Activated CD8-positive, alpha-beta T cell treated with anti-CD3 and anti-CD28 coated beads for 36 hours (primary cell): ENCODE measurements at places on chromosomes 1 and 21.
A peak's percentile ranks its signal among the peaks of the same experiment; 100 is the strongest.

DNA sequence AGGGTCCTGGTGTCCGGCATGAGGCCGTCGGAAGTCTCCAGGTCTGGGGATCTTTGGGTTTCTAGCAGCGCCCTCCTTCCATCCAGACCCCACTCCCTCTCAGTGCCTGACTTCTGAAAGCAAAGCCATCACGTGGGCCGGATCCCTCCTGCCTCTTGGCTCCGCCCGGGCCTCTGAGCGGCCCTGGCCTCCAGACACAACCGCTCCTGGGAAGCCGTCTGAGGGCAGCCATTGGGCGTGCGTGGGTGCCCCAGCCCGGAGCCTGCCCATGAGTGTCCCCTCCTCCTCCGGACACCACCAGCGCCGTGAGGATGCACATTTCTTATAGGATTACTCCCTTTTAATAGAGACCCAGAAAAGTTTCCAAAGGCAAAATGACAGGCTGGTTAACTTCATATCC is 137.0 kb upstream of the ARHGEF16 start:
- DNase-seq: no peak

- no peak for DNase-seq
These were observed 2.2 kb downstream of the ATP1A2 start for GRCh38 chr1:160117709-160118183.

DNA sequence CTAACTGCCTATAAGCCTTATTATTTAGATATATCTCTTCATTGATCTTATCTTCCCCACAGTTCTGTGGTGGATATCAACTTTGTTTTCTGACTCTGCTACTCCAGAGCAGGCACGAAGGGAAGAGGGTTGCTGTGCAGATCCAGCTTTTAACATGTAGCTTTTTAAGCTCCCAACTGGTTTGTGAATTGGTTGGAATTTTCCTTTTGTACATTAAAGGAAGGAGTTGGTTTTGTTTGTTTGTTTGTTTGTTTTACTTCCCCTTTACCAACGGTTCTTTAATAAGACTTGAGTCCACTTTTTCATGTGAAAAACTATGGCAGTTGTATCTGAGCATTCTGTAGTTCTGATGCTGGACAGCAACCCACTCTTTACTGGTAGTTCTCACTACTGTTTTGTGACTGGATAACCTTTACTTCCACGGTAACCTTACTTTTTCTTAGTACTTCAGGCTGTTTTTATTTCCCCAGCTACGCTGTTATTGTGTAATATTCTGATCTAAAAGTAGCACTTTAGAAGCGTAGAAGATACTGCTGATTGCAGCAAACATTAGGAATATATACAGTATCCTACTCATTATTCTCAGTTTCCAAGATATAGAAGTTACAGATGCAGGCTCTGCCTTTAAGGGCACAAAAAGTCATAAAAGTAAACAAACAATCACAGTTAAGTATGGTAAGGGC is 1.6 kb downstream of the GNPAT start:
- no peak for DNase-seq

GRCh38 chr1:179351281-179351680 is 14.5 kb upstream of the AXDND1 start:
- no peak for DNase-seq

DNA sequence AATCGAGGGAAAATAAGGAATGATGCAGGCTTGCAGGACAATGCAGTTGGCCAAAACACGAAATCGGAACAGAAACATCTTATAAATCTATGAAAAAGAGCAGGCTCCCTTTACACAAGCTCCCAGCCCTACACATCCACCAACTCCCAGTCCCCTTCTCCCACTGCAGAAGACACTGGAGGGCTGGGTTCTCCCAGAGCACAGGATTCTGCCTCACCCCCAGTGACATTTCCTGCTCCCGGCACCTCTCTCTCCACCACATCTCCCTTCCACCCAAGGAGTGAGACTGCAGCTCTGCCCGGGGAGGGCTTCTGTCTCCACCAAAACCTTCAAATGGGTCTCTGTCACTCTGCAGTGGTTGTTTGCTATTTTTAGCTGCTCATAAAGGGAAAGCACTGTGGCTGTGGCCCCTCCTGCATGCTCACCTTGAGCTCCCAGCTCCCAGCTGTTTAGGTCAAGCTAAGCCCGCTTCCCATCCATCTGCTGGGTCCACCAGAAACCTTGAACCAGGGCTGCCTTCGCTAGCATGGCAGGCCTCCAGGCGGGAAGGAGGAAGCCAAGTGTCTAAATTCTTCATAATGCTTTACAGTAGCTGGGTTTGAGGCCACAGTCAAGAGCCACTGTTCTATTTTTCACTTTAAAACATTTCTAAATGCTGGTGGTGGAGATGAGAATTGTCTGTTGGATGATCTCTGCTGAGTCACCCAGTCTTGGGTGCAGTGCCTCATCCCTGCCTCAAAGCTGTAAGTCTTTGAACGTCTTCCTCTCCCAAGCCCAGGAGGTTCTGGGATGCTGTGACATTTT is 3.3 kb upstream of the C2CD2 start:
- DNase-seq: no peak

GRCh38 chr1:162732094-162732493 is 58.4 kb upstream of the HSD17B7 start:
- DNase-seq: no peak

GRCh38 chr1:224736619-224737352 is 120.7 kb downstream of the CNIH3 start:
- DNase-seq: peak; percentile 20

DNA sequence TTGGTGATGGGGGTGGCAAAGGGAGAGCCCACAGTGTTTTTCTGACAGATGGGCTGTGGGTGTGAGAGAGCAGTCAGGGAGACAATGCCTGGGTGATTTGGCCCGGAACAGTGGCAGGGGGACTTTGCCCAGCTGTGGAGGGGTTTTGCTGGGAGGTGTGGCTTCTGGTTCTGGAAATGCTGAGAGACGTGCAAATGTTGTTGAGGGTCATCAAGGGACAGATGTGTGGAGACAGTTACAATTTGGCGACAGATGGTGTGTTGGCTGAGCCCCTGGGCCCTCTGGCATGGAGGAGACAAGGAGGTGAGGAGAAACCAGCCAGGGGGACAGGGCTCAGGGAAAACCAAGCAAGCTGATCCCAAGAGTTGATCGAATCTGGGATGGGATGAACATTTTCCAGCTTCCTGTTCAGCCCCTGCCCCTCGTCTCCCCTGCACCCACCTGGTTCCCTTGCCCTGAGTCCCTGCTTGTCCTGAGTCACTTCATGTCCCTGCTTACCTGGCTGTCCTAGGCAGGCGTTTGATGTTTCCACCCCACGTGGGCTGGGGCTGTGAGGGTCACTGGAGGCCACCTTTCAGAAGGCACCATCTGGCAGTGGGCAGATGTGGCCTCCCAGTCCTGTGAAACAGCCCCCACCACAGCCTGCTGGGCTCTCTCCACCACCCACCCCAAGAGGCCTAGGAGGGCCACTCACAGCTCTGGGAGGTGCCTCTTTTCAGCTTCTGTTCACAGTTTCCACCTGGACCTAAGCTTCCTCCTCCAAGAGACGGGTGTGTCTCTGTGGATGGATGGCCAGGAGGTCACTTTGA is 15.8 kb upstream of the ZNF678 start:
- DNase-seq: no peak

DNA sequence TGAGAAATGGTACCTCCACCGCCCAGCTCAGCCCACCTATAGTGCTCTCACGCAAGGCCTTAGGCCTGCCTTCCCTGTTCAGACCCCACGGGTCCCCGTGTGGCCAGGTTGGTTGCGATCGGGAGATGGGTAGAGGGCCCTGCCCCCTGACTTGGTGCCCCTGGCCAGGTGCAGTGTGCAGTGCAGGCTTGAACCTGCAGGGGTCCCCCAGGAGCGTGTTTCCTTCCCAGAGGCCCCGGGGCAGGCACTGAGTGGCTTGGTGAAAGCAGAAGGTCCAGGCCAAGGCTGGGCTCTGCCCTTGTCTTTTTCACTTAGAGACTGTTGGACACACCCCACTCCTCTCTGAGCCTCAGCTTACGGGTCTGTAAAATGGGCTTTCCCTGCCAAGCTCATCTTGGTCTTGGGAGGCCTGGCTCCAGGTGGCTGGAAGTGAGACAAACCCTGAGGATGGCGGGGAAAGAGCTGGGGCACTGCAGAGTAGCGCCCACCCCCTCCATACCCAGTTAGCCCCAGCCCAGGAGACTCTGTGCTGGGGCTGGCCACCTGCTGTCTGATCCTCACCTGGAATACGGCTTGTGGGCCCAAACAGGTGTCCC is 9.3 kb upstream of the HES5 start:
- peak; percentile 70 for DNase-seq
